Activated gamma-delta T cell treated with Interleukin-2 at 50 U/mL for 16 hours (primary cell): ENCODE measurements at places on chromosomes 2 and 18.

- DNase-seq: no peak
Observed at GRCh38 chr2:20103530-20103929, 52.1 kb upstream of the LAPTM4A start.

GRCh38 chr2:50995610-50996009, 36.3 kb downstream of the NRXN1 start:
- DNase-seq: no peak

GRCh38 chr2:72131916-72132841, 15.5 kb downstream of the CYP26B1 start:
- DNase-seq: no peak

DNA sequence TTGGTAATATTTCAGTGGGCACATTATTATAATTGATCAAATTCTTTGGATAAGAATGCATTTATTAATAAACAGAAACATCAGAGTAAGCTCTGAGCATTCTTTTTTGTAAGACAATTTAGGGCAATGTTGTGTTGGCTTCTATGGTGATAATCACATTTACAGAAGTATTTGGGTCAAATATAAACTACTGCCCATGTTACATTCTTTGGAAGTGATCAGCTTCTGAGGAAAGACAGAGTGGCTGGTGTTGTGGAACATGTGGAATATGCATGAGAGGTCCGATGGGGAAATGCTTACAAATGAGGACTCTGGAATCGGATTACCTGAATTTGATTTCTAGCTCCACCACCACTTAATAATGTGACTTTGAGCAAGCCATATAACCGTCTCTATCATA, 19.4 kb downstream of the SERPINB13 start:
- no peak for DNase-seq

DNA sequence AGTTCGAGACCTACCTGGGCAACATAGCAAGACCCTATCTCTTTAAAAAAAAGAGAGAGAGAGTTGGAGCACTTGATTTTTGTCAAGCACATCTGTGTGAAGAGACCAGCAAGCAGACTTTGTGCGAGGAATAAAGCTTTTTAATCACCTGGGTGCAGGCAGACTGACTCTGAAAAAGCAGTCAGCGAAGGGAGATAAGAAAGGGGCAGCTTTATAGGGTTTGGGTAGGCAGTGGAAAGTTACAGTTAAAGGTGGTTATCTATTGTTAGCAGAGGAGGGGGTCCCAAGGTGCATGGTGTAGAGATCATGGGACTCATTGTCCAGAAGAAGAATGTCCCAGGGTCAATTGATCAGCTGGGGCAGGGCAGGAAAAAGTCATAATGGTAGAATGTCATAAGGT, 34.4 kb downstream of the NCL start:
- DNase-seq: no peak

DNA sequence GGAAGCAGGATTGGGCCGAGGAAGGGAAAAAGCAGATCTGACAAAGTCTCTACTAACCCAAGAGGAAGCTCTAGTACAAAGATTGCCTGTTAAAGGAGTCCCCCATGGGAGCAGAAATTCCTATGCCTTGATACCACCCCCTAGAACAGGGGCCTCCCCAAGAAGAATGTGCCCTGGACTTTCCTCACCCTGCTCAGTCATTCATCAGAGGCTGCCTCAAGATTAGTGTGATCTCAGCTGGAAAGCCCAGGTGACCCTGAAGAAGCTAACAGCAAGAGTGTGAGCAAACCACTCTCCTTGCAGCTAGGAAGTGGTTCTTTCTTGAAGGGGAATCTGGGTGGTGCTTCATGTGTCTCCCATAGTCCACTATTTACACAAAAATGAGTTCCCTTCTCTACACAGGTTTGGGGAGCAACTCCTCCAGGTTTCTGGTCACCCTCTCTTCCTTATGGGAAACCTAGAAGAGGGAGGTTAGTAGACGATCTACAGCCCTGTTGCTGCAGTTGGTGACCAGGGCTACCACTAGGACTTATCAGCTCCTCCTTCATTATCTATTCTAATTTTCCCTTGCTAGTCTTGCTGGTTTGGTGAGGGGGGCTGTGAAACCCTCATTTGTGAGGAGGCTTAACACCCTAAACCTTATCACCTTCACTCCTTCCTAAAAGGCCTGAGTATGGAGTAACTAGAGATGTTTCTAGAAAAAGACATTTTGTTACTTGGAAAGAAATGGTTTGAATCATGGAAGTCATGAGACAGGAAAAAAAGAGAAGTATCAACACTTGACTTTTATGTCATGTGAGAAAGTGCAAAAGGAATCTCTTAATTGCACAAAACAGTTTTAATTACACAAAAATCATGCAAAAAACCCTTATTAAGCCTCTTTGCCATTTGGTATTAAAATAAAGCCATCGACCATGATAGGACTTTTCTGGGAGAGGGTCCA, 2.9 kb upstream of the WDR7 start:
- DNase-seq: no peak

GRCh38 chr18:74709452-74709851, 111.8 kb downstream of the ZNF407 start:
- no peak for DNase-seq

GRCh38 chr18:14907420-14907819, 159.4 kb downstream of the ANKRD30B start:
- no peak for DNase-seq

- no peak for DNase-seq
Observed at GRCh38 chr18:49970319-49970718, 157.0 kb upstream of the ACAA2 start.
